LHCN-M2 (cell line): ENCODE measurements at places on chromosomes 13 and 19.

GRCh38 chr13:27273658-27274425 lies 3.2 kb downstream of the RASL11A start:
- DNase-seq, result peak; percentile 60

- DNase-seq, result peak; percentile 20
Measured at GRCh38 chr19:32453736-32454135, 48.2 kb downstream of the DPY19L3 start.

GRCh38 chr19:20558571-20558970 lies 7.0 kb downstream of the ZNF737 start:
- DNase-seq, result no peak

DNA sequence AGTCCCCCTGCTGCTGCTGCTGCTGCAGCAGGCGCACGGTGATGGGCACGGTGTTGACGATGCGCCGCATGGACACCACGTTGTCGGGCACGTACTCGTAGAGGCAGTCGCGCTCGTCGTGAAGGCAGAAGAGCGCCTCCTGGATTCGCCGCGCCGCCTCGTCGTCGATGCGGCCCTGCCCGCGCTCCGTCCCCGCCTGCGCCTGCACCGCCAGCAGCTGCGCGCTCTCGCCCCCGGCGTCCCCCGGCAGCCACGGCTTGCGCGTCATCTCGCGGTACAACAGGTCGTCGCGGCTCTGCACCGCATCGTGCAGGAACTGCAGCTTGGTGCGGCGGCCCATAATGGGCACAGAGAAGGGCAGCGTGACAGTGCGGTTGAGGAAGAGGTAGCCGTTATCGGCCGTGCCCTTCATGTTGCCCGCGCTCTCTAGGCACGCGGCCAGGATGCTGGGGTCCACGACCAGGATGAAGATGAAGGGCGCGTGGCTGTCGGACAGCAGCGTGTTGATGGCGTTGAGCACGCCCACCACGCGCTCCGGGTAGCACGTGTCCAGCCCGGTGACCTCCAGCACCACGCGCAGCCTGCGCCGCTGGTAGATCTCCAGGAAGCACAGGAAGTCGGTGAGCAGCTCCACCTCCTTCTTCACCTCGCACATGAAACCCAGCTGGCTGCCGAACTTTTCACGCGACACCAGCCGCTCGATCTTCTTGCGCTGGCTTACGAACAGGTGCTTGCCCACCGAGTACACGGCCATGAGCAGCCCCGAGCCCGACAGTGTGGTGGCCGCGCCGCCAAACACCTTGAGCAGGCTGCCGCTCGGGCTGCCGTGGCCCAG lies 8.1 kb downstream of the NKPD1 start:
- no peak for DNase-seq

DNA sequence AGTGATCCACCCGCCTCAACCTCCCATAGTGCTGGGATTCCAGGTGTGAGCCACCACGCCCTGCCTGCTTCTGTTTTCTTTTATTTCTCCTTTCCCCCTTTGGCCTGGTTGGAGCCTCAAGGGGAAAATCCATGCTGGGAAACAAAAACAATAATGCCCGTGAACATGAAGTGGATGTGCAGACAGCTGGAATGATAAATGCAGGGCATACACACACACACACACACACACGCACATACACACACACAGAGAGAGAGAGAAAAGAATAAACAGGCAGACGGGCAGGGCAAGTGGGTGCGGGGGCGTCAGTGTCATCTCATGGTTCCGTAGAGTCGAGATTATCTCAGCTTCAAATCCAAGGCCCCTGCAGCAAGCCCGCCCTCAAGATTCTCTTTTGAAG lies 4.4 kb upstream of the PLEKHF1 start:
- peak; percentile 46 for DNase-seq
